ENCODE measurements at places on chromosomes 13 and 19. TPM values are rescaled to one million over a fixed set of nuclear protein-coding genes. Genes with fewer than 3 reads are reported as not detected.

The LHB gene
- total RNA-seq = not detected

The DOCK9 gene
- 10.5 TPM for total RNA-seq

The TBC1D4 gene
- 36.6 TPM for total RNA-seq

The TPTE2 gene
- not detected for total RNA-seq

The HAUS5 gene
- 11.1 TPM for total RNA-seq

The TRIM28 gene
- 171 TPM for total RNA-seq

The RNF17 gene
- total RNA-seq = not detected

The APOC1 gene
- total RNA-seq = 1.3 TPM

The PNMA8C gene
- total RNA-seq = 0.19 TPM

The FGF22 gene
- total RNA-seq = not detected

The TPRX2 gene
- total RNA-seq = not detected

The NLRP5 gene
- total RNA-seq = not detected

The FAM216B gene
- total RNA-seq = not detected

The GARIN5A gene
- not detected for total RNA-seq

The MADCAM1 gene
- total RNA-seq = under 0.01 TPM

The SIX5 gene
- 8.1 TPM for total RNA-seq

The VSTM1 gene
- not detected for total RNA-seq

The SBK3 gene
- total RNA-seq = under 0.01 TPM

Measured in regular cardiac myocyte (primary cell).